Cardiac septum (tissue), 1 donor: ENCODE measurements at places on chromosomes 4 and X. TPM values are rescaled to one million over a fixed set of nuclear protein-coding genes. Genes with fewer than 3 reads are reported as not detected.

FOXP3 gene
- 0.11 TPM for total RNA-seq

MGST2 gene
- total RNA-seq, result 90.7 TPM

PHKA1 gene
- total RNA-seq, result 5.8 TPM

PLXNA3 gene
- total RNA-seq, result 46.9 TPM

TMSB15C gene
- 0.24 TPM for total RNA-seq

NUP62CL gene
- total RNA-seq, result 1.3 TPM

FOXR2 gene
- total RNA-seq, result not detected

BGN gene
- 175 TPM for total RNA-seq

AMBN gene
- not detected for total RNA-seq

GRIA2 gene
- total RNA-seq, result 0.05 TPM

GRCh38 chrX:138858951-138859350, 147.4 kb upstream of the FGF13 start:
- DNase-seq, result no peak

GRCh38 chrX:148534291-148534690, 33.9 kb downstream of the AFF2 start:
- DNase-seq, result no peak

DNA sequence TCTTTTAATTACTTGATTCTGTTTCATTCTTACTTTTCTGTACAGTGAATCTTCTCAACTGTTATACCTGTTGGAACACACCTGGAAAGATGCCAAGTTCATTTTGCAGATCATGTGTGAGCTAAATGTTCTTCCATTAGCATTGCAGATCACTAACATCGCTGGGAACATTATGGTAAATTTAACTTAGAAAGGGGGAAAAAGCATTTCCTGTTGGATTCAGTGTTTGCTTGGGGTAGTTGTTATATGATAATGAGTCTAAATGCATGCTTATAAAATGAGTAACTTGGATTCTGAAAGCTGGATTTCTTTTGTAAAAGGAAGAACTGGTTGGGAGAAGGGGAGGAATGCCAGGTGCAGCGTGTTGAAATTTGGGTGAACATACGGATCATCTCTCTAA, 47.6 kb downstream of the POLA1 start:
- DNase-seq, result no peak

DNA sequence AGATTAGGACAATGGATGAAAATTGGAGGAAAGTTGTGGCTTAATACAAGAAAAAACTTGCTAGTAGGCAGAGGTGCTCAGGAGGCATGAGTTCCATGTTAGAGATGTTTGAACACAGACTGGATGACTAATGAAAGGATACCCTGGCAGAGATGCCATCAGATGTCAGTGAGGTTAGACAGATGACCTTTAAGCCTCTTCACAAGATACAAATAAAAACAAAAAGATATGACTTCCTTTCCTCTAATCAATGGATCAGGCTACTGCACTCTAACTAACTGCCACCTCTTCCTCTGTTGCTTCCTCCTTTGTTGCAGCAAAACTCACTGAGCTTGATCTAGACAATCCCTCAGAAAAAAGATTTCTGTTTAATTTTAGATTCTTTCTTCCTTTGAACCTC, 14.7 kb downstream of the STAP1 start:
- DNase-seq, result no peak

- DNase-seq, result no peak
These were observed 2.6 kb upstream of the SLC6A8 start for GRCh38 chrX:153685156-153685536.

DNA sequence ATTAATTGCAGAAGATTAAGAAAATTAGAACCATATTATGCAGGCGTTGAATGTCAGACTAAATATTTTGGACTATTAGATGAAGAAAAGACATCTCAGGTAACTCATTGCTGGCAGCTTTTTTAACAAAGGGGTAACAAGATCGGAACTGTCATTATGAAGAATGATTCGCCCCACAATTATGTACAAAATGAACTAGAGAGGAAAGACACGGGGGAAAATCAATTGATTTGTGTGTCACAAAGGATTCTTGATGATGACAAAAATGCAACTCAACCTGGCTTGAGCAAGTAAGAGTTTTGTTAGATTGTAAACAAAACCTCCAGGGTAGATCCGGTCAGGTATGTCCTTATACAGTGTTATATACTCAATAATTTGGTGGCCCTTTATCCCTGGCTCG, 12.5 kb upstream of the DCLK2 start:
- DNase-seq, result no peak

GRCh38 chr4:121693450-121693849, 3.3 kb downstream of the ANXA5 start:
- no peak for DNase-seq

- DNase-seq, result no peak
These were observed 1080.4 kb upstream of the INTU start for GRCh38 chr4:126552321-126552720.

GRCh38 chr4:139242511-139243051, 37.4 kb downstream of the MGARP start:
- DNase-seq, result no peak

DNA sequence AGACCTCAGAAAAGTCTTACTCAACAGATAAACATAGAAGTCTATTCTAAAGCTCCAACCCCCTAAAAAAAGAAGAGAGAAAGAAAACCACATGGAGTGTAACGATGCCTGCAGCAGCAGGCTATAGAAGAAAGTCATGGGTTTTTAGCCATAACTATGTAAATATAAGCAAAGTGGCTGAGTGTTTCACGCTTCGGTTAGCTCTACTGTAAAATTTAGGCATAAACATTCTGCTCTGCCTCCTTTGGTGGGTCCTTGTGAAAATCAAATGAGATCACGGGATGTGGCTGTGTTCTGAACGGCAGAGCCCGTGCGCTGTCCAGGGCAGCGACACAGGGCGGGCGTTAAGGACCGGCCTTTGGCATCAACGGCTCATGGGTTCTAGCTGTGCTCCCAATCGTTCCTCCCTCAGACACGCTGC, 78.4 kb downstream of the IRF2 start:
- no peak for DNase-seq

GRCh38 chrX:24229400-24229879, 79.9 kb downstream of the ZFX start:
- no peak for DNase-seq

DNA sequence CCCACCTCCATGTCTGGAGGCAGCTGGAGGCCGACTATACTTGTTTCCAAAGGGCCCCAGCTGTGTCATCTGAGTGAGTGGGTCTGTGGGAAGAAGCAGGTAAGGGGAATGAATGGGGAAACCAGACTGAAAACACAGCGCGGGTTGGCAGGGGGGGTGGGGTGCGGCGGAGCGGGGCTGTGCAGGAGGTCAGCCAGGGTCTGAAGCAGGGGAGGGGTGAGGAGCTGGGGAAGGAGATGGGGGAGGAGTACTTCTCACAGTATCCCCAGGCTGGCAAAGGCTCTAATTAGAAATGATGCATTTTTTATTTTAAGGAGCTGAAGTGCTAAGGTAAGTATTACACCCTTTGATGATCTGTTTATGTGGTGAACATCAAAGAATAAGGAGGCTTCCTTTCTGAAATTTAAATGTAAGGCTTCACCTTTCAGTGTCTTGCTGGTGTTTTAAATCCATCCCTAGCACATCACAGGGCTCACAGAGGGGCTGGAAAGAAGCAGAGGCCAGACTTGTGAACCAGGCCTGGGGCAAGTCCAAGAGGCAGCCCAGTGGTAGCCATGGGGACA, 37.5 kb downstream of the SMIM20 start:
- DNase-seq, result no peak

DNA sequence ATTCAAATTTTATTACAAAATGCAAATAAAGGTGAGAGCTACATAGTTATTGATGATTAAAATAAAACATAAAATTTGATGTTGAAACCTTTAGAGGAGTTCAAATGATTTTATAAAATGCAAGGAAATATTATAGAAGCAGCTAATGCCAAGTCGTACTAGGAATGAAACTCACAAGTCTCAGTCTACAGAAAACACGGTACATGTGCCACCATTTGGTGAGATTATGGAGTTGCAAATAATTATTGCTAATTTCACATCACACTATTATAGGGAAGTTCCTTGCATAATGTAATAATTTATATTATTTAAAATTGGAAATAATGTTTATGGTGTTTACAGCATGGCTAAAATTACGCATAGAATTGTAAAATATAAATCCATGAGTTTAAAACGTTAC, 1601.7 kb upstream of the TENM3 start:
- no peak for DNase-seq

DNA sequence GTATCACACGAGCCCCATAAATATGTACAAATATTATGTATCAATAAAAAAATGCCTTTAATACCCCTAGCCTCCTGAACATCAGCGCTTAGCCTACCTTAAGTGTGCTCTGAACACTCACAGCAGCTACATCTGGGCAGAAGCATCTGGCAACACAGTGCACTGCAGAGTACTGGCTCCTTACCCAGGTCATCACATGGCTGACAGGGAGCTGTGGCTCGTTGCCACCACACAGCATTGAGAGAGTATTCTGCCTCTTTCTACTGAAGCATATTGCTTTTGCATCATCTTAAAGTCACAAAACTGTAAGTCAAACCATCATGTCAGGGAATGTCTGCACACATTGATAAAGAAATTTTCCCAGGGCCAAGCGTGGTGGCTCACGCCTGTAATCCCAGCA, 55.2 kb downstream of the TRIML1 start:
- no peak for DNase-seq
